ENCODE measurements at places on chromosomes 7 and 10.

GRCh38 chr7:117405519-117405918 is 21.8 kb downstream of the ASZ1 start:
- DNase-seq: no peak

DNA sequence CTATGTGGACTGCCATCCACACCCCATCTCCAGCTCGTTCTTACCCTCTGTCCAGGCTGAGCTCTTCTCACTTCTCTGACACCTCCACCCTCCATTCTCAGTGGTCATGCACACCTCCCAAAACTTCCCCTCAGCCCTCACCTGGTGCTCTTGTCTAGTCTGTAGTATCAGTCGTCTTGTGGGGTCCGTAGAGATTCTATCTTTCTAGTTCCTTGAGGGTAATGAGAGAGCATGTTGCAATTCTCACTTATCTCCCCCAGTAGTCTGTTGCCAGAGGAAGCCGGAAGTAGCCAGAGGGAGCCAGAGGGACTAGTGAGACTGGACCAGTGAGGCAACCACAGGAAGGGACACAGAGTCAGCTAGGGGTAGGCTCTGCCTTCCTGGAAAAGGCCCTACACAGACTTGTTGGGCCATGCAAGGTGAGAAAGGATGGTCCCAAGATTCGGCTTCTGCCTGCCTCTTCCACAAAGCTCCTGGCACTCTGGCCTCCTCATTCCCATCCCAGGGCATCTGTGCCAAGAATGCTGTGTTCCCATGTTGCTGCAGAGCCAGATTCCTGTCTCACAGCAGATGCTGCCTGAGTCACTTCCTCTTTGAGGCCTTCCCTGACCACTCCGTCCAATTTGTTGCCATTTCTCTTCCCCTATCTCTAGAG is 50.6 kb upstream of the DUSP5 start:
- no peak for DNase-seq

DNA sequence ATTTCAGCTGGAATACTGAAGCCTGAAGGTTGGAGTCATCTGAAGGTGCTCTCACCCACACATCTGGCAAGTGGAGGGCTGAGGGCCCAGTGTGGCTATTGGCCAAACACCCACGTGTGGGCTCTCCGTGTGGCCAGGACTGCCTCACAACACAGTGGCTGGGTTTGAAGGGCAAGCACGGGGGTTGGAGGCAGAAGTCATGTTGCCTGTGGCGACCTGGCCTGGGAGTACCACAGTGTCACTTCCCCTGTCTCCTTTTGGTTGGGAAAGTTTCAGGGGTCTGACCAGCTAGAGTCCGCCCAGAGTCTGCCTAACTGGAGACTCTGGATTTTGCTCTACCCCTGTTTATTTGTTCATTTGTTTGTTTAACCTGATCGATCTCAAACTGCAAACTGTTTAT is 169.5 kb downstream of the DNAJB6 start:
- no peak for DNase-seq

- no peak for DNase-seq
Measured at GRCh38 chr7:5429857-5430611, 6.4 kb upstream of the TNRC18 start.

GRCh38 chr7:97005183-97006054 is at the start of gene DLX6:
DLX6 (plus strand) TSS chr7:97005553; CDS start chr7:97005978, 425 bp downstream.
- no peak for DNase-seq

DNA sequence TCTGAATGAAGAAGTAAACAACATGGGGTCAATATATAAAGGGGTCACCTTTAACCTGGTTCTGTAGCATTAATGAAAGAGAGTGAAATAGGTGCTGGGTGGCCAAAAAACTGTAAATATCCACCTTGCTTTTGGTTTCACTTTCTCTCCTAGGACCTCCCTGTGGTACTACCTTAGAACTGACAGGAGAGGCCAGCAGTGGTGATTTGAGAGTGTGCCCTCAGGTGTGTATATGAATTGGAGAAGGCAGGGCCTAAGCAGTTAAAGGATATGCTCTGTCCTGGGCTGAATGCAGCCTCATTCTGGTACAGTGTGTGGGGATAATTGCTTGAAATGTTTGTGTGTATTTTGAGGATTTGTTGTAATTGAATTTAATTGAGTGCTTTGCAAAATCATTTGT is 62.0 kb downstream of the BBS9 start:
- DNase-seq: no peak

GRCh38 chr7:47301105-47301477 is 280.8 kb downstream of the TNS3 start:
- no peak for DNase-seq

DNA sequence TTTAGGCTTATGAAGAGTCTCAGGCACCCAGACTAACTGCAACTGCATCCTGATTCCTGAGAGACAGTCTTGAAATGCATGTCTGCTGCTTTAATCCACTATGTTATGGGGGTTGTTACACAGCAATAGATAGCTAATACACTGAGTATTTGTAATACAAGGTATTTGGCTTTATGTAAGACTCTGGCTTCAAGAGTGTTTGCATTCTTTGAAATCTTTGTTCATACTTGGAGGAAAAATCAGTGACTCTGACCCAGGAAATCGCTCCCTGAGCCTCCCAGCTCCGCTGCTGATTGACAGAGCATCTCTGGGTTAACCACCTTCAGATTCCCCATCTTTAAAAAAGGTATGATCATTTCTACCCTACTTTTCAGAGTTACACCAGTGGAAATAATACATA is 133.9 kb downstream of the MTPAP start:
- DNase-seq: no peak

DNA sequence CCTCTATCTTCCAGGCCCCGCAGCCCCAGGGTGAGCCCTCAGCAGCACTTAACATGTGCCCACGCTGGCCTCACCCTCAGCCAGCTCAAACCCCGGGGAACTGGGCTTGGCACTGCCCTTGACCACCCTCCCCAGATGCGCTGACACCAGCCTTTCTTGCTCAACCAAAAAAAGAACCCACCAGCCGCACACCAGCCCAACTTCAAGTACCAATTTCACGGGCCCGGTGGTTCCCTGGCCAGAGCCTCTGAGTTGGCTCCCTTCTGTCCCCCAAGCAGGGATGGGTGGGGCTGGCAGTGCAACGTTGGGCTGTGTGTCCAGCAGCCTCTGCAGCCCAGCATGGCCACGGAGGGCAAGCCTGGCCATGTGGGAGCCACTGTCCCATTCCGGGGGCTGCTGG is 96.3 kb downstream of the COL13A1 start:
- no peak for DNase-seq

All from stimulated activated CD4-positive, alpha-beta T cell treated with anti-CD3 and anti-CD28 coated beads, Interleukin-15, amount 100 ng/mL, for 1 hour (primary cell).